AML-193 (cell line): ENCODE measurements at places on chromosomes 13 and 19.

DNA sequence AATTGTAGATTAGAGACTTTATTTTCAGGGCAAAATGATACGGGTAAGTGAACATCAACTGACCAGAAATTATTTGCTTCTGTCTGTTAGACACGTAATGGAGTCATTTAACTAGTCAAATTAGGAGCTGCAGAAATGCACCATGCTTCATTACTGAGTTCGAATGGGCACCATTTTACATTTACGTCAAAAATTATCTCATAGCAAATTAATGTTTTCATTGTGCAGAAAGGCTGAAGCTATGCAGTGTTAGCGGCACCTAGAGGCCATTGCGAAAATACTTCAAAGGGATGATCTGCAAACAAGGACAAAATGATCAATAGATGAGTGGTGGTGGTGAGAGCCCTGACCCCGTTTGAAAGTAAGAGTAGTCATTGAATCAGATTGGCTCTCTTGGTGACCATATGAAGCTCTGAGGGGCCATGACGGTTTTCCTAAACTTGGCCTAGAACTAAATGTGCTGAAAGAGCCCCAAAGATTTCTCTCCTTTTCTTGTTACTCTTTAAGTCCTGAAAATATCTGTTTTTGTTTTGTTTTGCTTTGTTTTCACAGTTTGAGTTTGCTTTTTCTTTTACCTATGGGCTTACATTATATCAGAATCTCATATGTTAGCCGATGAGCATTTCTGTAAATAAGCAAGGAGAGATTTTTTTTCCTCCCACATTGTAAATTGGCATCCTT is 277.9 kb downstream of the ZNF536 start:
- DNase-seq: peak; percentile 32

DNA sequence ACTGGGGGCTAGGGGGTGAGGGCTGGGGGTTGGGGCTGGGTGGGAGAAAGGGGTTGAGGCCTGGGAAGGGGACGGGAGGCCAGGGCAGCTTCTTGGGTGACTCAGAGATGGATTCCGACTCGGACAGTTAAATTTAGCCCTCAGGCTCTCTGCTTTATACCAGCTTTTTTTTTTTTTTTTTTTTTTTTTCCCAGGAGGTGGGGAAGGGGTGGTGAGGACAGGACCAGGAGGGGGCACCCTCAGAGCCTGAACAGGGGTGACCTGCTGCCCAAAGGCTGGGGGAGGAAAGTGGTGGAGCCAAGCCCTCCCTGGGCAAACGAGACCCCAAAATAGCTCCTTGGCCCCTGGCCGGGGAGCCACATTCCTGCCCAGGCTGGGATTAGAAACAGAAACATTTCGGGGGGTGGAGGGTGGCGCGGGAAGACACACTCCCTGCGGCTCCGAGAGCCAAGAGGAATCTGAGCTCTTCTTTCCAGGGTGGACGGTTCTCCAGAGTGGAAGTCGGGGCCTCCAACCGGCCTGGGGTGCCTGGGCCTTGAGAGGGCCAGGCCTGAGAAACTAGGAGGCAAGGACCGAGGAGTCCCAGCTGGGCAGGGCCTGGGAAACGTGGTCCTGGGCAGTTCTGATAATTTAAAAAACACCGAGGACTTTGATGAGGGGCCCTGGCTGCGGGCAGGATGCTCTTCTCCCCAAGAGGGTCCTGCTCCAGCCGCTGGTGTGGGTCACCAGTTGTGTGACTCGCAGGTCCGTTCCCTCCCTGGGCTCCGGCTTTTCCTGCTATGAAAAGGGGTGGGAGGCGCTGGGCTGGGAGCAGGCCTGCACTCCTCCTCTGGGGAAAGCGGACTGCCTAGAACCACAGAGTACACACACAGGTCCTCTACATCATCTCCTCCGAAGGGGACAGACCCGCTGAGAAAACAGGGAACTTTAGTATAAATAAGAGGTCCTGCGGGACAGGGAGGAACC is 813 bp upstream of the DMPK start:
- DNase-seq: no peak

DNA sequence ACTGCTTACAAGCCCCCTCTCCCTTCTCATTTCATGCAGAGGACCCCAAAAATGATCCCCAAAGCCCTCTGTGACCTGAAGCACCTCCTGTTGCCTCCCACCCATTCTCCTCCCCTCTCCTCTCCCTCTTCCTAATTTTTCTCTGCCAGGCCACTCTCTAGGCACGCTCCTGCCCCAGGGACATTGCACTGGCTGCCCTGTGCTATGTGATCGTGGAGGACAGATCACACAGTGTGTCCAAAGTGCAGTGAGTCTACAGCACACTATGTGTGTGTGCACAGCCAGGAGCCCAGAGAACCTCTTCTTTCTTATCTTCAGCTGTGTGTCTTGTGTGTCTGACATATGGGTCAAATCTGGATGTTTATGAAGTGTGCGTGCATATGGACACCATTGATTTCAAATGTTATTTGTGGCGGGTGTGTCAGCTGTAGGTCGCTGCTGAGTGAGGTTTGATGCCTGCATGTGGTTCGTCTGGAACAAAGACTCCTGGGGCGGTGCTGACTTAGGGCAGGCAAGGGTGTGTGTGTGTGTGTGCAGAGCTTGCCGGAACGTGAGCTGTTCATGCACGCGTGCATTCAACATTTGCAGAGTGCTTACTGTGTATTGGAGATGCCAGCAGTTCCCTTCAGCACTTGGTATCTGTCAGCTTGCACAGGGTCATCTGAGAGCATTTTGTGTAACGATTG is 2.1 kb upstream of the KLHL26 start:
- DNase-seq: no peak

DNA sequence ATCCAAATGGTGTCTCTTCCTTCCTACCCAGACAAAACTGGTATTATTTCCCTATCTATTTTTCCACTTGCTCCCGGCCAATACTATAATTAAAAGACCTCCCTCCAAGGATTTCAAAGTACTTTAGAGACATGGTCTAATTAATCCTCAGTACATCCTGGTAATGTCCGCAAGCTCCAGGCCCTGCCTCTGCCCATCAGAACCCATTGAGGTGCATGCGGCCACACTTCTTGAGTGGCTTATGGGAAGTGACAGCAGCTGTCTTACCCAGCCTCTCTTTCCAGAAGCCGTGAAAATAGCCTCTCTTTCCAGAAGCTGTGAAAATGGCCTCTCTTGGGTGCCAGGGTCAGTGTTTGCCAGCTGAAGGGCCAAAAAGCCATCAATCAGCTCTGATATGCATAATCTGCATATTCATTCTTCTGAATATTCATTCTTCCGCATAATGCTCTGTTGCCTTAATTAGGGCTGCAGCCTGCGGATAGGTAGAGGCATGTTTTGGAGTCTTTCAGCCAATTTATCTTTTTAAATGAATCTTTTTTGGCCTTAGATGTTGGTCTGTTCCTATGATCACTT is 148.4 kb upstream of the TMTC4 start:
- DNase-seq: no peak

DNA sequence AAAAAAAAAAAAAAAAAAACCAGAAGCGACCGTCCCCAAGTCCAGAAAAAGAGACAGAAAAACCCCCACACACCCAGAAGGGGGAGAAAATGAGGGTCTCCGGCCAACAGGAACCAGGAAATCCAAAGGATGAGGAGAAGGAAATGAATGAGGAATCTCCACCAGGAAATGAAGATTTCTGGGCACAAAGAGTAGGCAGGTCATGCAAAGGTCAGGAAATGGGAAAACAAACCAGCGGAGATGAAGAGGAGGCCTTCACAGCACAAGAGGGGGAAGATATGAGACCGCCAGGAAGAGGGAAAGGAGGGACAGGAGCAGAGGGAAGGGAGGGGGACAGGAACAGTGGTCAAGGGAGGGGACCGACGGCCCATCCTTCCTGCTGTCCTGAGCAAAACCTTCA is 5.8 kb downstream of the TEAD2 start:
- no peak for DNase-seq

- no peak for DNase-seq
Measured at GRCh38 chr19:53991224-53992113, at the start of gene CACNG6. TSS of gene CACNG6 (plus strand) at chr19:53991637. CDS start at chr19:53992878, 1,241 bp downstream.

GRCh38 chr13:58472483-58472882 is 840.9 kb downstream of the PCDH17 start:
- DNase-seq: no peak

DNA sequence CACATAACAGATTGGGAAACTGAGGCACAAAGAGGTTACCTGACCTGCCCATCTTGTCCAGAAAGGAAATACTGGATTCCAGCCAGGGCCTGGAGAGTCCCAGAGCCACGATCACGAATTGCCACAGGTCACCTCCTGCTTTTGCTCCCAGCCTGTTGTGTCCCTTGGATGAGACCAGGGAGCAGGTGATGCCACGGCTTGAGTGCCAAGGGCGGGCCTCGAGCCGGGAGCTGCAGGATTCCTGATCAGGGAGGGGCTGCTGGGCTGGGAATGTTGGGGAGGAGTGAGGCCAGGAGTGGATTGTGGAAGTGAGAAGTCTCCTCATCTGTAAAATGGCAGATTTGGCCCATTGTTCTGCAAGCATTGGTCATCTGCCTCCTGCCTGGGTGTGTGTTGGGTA is 29.4 kb downstream of the DNM2 start:
- no peak for DNase-seq

DNA sequence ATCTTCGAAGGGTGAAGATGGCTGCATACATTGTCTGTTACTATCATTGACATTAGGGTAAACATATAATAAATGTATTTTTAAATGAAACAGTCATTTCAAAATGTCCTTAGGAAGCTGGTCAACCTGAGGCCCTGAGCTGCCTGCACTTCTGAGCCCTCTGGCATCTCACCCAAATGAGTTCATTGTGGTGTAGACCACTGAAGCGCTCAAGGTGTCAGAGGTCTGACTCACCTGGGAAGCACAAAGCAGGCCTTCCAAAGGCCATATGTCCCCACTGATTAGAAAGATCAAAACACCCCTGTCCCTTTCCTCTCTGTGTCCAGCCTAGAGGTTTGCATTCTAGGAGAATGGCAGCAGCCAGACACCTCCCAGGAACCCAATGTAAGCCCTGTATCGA is 59.6 kb downstream of the COL4A2 start:
- no peak for DNase-seq

- no peak for DNase-seq
Measured at GRCh38 chr13:45004096-45004495, 14.8 kb downstream of the GPALPP1 start.

GRCh38 chr13:41306271-41307145 is 4.6 kb upstream of the NAA16 start:
- no peak for DNase-seq

GRCh38 chr13:51581148-51581820 is 3.0 kb upstream of the WDFY2 start:
- DNase-seq: no peak
